T47D (cell line): ENCODE measurements at places on chromosomes 12 and 14.

GRCh38 chr12:62694116-62694515, 227.5 kb downstream of the MON2 start:
- DNase-seq, result no peak

DNA sequence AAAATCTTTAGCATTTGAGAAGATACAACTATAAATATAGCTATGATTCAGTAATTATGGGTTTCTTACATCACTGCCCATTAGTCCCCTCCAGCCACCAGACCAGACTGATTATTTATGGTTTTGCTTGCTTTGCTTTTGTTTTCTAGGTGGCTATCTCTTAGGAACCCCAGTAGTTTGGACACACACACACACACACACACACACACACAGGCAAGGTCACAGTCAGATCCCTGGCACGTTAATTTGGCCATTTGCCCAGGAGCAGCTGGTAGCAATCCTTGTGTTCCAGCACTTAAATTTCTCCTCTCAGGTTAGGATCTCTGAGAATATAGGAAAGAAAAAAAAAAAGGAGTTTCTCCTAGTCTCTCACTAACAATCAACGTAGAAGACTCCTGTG, 90.2 kb upstream of the RESF1 start:
- DNase-seq, result no peak

DNA sequence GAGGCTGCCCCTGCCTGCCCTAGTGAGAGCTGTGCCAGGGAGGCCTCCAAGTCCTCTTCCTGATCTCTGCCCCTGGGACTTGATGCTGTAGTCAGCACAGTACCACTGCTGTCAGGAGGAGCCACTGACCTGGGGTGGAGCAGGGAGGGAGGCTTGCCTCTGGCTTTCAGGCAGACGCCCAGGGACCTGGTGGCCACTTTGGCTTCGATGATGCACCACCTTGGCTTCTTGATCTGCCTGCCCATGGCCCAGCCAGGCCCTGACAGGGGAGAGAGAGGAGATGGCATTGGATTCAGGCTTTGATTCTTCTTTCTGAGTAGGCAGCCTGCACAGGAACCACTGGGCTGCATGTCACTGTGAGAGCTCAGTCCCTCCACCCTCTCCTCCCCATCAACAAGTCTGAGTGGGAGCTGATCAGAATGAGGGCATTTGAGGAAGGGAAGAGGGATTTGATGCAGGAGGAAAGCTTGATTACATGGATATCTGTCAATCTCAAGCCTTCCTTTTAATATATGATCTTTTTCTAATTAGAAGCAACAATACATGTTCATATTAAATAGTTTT, 24.7 kb downstream of the TMEM63C start:
- no peak for DNase-seq

DNA sequence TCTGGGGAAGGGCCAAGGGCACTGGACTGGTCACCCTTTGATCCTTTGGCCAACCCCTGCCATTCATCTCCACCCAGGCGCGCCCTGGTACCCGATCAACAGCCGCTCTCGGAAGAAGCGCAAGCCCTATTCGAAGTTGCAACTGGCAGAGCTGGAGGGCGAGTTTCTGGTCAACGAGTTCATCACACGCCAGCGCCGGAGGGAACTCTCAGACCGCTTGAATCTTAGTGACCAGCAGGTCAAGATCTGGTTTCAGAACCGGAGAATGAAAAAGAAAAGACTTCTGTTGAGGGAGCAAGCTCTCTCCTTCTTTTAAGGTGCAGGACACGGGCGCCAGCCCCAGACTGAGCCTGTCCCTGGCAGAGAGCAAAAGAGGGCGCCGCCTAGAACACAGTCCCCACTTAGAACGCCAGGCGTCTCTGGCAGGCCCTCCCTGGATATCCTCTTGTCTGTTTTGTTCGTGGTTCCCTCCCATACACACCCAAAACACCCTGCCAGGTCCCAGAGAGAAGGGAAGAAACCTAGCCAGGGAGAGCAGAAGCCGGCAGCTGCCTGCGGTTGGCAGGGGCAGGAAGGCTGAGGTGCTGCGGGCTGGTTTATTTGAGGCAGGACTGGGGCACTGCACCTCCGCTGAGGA, 1.7 kb downstream of the HOXC12 start:
- no peak for DNase-seq
